ENCODE measurements at places on chromosomes 7 and 10. TPM values are rescaled to one million over a fixed set of nuclear protein-coding genes. Genes with fewer than 3 reads are reported as not detected.

Gene C10orf143
- not detected for total RNA-seq

Gene COMTD1
- 76.6 TPM for total RNA-seq

Gene PRRT4
- 1.3 TPM for total RNA-seq

Gene IKZF1
- total RNA-seq = not detected

Gene NKX6-2
- not detected for total RNA-seq

Gene LAMB4
- not detected for total RNA-seq

Gene TEX47
- not detected for total RNA-seq

Gene FEZF1
- not detected for total RNA-seq

Gene TMEM72
- not detected for total RNA-seq

Gene NODAL
- total RNA-seq = 0.23 TPM

Gene ADAM22
- total RNA-seq = not detected

Gene CYP3A7
- not detected for total RNA-seq

Gene MBL2
- not detected for total RNA-seq

Gene HOXA10
- 1.1 TPM for total RNA-seq

Gene AKR1C4
- not detected for total RNA-seq

Gene ITGB8
- 15.1 TPM for total RNA-seq

Gene PRR15
- 6.3 TPM for total RNA-seq
